Heart left ventricle (tissue), 16 donors: ENCODE measurements at places on chromosomes 3 and 15. TPM values are rescaled to one million over a fixed set of nuclear protein-coding genes. Genes with fewer than 3 reads are reported as not detected.
A peak's percentile ranks its signal among the peaks of the same experiment; 100 is the strongest.

Gene ZKSCAN7
- polyA plus RNA-seq = 1.3 TPM

DNA sequence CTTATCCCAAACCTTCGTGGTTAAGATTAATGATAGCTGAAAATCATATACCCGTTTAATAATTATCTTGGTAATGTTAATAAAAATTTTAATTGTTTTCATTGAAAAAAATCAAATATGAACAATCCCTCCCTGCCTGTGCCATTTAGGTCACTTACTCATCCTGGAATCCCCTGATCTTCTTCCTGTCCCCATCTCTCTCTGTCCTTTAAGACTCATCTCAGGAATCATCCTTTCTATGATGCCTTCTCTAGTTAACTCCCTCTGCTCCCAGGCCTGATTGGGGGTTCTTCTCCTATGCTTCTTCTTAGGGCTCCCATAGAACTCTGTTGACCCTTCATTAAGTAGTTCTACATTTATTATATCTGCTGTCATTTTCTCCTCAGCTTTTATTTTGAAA is 91.6 kb downstream of the MBNL1 start:
- no peak for DNase-seq

Gene KCTD6
- 6.8 TPM for polyA plus RNA-seq

Gene SEMA3G
- 11.4 TPM for polyA plus RNA-seq

DNA sequence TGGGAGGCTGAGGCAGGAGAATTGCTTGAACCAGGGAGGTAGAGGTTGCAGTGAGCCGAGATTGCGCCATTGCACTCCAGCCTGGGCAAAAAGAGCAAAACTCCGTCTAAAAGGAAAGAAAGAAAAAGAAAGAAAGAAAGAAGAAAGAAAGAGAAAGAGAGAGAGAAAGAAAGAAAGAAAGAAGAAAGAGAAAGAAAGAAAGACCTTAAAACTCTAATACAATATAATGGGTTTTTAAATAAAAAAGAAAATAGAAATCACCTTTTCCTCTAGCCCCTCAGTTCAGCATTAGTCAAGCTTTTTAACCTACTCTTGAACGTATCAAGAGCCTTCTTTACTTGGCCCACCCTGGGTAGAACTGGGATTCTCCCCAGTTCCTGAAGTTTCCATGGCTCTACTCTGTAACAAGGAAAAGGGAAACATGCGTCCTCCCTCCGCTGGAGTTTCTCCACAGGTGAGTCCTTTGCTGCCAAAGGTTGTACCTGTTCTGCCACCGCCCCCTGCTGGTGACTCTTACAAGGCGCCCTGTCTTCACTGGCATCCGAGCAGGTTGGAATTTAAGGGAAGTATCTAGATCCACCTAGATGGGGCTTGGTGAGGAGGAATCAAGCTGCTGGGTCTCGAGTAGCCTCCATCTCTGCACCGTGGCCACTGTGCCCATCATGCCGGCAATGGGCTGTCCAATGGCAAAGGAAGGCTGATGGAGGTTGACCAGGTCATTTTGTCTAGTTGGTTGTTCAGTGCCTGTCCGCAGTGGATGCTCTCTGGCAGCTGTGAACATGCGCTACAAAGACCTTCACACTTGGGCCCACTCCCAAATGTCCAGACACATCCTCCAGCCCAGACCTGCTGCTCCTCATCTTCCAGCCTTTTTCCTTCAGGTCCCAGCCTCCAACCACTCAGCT is 20.6 kb upstream of the EPHB3 start:
- DNase-seq = peak; percentile 37

Gene FGF12
- 366 TPM for polyA plus RNA-seq

Gene RAD18
- polyA plus RNA-seq = 2.2 TPM

DNA sequence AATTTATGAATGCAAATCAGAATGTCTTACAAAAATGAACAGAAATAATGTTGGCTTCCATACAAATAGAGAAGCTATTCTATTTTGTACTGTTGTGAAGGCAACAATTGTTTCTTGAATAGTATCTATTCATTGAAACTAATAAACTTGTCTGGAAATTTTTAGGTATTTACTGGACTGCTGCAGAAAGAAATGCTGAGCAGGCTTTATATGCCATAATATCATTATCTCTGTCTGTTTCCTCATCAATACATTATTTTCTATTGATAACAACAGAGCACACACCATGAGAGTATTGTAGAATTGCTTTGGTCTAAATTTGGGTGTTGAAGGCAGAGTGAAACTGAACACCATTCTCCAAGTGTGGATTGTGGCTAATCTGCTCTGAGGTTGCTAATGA is 216.5 kb upstream of the CGNL1 start:
- no peak for DNase-seq
